ENCODE measurements at places on chromosomes 16 and 17.

DNA sequence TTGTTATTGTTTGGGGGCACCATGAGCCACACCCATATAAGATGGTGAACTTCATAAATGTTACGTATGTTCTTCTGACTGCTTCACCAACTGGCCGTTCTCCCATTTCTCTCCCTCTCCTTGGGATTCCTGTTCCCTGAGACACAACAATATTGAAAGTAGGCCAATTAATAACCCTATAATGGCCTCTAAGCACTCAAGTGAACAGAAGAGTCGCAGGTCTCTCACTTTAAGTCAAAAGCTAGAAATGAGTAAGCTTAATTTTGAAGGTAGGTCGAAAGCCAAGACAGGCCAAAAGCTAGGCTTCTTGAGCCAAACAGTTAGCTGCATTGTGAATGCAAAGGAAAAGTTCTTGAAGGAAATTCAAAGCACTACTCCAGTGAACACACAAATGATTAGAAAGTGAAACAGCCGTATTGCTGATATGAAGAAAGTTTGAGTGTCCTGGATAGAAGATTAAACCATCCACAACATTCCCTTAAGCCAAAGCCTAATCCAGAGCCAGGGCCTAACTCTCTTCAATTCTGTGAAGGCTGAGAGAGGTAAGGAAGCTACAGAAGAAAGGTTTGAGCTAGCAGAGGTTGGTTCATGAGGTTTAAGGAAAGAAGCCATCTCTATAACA is 25.8 kb downstream of the HLF start:
- DNase-seq, result no peak

DNA sequence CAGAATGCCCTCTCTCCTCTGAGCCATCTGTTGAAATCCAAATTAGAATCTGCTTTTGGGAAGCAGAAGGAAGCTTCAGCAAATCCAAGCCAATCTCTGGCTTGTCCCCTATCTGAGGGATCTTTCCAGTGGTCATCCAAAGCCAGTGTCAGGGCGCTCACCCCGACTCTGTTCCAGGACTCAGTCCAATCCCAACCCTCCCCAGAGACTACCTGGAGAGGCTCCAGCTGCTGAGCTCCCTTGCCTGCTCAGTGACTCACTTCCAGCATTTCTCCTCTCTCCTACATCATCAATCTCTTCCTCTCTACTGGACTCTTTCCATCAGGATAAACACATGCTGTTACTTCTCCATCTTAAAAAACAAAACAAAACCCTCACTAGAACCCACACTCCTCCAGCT is 2.4 kb downstream of the MATCAP1 start:
- DNase-seq, result peak; percentile 58

DNA sequence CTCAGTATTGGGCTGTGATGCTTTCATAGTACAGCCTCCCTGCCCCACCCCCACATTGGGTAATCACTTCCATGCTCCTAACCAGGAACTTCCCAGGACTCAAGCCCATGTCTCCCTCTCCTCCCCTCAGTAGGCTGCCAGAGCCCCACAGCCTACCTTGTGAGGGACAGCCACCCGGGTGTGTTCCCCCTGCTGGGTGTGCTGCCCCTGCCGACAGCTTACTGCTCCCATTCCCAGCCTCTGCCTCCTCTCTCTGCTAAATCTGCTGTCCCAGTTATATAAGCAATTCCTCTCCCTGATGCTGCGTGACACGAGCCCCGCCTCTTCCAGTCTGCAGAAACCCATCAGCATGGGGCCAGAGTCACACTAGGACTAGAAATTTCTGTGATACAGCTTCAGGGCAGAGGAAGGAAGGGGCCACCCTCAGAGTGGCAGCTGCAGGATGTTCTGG is at the start of gene RSKR:
TSS of gene RSKR (minus strand) at position 255 of the 451 bp plus-strand sequence. CDS start at position 231, 24 bp downstream.
- DNase-seq, result no peak

DNA sequence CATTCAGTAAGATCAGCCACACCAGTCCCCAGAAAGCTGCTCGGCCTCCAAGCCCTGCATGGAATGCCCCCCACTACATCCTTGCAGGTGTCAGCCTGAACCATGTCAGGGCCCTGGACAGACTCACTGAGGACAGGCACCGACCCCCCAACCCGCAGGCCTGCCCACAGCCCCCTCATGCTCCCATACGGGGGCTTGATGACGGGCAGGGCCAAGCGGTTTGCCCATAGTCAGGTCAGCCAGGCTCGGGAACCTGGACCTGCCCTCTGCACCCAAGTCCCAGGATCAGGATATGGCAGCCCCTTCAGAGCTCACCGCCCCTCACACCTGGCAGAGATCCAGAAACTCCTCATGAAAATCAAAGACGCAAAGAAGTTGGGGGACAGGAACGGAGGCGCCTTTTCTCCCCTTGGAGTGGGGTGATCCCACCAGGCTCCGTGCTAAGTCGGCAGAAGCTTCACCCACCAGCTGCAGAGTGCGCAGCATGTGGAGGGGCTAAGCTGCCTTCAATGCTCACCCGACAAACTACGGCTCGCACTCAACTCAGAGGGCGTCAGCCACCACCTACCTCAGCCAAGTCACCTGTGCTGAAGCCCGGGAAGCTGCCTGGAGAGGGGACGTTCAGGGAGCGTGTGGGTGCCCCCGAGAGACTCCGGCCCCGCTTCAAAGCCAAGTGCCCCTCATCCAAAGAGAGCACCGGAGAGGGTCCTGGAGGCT is 26.5 kb downstream of the GNPTG start:
- no peak for DNase-seq

DNA sequence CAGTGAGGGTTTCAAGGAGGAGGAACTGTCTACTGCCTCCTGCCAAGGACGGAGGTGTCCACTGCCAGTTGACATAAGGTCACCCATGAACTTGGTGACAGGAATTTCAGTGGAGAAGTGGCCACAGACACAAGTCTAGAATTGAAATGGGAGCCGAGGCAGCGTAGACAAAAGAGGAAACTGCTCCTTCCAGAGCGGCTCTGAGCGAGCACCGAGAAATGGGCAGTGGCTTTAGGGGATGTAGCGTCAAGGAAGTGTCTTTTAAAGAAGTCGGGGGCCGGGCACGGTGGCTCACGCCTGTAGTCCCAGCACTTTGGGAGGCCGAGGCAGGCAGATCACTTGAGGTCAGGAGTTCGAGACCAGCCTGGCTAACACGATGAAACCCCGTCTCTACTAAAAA is 3.1 kb upstream of the SERPINF1 start:
- no peak for DNase-seq

GRCh38 chr17:4818276-4818675 is 11.3 kb downstream of the PLD2 start:
- no peak for DNase-seq

DNA sequence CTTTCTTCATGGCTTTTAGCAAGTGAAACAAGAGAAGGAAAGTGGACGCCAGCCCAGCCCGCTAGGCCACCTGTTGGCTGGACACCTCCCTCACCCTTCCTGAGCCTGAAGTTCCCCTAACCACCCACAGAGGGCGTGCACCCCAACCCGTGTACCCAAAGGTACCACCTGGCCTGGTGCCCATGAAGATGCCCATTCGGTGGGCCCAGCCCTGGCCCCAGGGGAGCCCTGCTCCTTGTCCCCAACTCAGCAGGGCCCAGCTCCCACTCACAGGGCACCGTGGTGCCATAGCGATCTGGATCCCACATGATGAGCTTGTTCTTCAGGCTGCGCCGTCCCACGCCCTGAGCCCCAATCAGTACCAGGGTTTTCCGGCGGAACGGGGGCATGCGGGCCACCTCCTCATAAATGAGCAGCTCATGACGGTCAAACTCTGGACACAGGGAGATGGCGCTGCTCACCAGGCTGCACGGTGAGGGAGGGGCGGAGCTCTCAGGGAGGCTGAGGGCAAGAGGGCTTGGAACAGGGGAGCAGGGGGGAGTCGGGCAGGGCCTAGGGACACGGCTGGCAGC is 26.8 kb downstream of the MPP2 start:
- DNase-seq, result no peak

DNA sequence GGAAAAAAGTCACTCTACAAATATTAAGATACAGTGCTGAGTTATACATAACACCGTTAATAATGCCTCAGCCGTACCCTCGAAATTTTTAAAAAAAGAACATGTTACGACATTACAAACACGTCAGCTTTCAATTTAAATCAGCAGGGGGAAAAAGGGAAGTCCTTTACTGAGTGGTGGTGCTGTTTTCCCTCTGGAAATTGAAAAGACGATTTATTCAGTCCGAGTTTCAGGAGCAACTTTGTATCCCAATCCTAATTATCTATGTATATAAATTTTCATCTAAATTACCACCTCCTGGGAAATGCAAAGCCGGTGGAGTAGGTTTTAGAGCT is 1.3 kb downstream of the NETO2 start:
- no peak for DNase-seq
